ENCODE measurements at places on chromosomes 3 and 15.

GRCh38 chr15:63708126-63708772 is 111.1 kb downstream of the FBXL22 start:
- no peak for DNase-seq

DNA sequence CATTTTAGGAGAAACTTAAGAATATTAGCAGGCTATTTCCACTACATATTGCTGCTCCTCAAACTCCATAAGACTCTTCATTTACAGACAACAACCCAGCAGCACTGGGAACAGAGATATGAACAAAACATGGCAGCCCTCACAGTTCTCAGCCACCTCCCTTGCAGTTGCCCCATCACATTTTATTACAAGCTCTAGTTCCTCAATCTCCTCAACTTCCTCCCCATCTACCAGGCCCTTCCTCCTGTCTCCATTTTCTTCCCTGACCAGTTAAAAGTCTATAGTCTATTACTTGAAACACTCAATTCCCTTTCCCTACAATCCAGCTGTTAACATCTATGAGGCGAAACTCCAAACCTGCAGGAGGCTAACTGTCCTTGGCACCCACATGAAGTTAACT is 412.5 kb downstream of the TBC1D5 start:
- DNase-seq: no peak

DNA sequence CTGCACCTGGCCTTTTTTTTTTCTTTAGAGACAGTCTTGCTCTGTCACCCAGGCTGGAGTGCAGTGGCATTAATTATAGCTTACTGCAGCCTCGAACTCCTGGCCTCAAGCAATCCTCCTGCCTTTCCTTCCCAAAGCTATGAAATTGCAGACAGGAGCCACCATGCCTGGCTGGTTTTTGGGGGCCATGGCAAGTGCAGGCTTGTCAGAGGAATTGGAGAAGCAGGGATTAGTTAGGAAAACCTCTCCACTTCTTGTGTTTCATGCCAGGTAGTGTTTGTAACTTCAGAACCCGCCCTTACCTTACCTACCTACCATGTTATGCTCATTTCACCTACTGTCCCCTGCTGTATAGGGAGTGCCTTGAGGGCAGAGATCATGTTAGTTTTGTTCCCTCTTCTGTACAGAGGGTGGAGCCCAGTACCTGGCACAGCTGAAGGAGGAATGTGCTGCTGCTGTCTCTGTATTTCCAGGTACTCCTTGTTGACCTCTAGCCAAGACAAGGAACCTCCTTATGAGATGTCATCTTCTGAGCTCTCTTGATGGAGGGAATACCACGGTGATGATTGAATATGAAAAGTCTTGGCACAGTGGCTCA is 43.8 kb downstream of the TRAK1 start:
- no peak for DNase-seq

- DNase-seq: no peak
Measured at GRCh38 chr3:42110631-42111030, 19.5 kb downstream of the TRAK1 start.

- DNase-seq: no peak
Measured at GRCh38 chr3:81985996-81986723, 224.7 kb upstream of the GBE1 start.

- DNase-seq: no peak
Measured at GRCh38 chr15:79901958-79902357, 5.1 kb upstream of the MTHFS start.

- no peak for DNase-seq
Measured at GRCh38 chr15:96599268-96599667, 268.8 kb downstream of the NR2F2 start.

DNA sequence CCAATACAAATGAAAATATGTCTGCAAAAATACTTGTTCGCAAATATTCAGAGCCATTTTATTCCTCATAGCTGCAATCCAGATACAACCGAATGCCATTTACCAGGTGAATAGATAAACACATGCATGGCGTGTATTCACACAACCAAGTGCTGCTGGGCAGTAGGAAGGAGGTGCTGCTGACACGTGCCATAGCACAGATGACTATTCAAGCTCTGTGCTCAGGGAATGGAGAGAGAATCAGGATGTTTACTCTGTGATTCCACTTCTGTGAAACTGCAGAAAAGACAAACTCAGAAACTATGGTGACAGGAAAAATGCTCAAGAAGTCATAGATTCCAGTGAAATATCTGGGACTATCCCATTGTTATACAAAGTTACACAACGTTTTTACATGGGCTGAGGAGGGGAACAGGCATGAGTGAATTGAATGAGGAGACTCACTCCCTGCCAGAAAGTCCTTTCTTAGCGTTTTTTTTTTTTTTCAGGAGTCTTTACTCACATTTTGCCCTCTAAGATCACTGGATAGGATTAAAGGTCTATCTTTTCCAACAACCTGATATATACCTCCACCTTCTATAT is 152.9 kb upstream of the NDN start:
- no peak for DNase-seq
